ENCODE measurements at places on chromosomes 7 and 10. TPM values are rescaled to one million over a fixed set of nuclear protein-coding genes. Genes with fewer than 3 reads are reported as not detected.

GRCh38 chr10:30821994-30822692 is 192.6 kb upstream of the LYZL2 start:
- H3K27ac ChIP-seq = no peak overlapping the region
- H3K27me3 ChIP-seq = no peaks in the 10 kb centered on the region
- no peak overlapping the region for H3K4me3 ChIP-seq
- H3K36me3 ChIP-seq = no peaks in the 10 kb centered on the region
- no peak for DNase-seq

DNA sequence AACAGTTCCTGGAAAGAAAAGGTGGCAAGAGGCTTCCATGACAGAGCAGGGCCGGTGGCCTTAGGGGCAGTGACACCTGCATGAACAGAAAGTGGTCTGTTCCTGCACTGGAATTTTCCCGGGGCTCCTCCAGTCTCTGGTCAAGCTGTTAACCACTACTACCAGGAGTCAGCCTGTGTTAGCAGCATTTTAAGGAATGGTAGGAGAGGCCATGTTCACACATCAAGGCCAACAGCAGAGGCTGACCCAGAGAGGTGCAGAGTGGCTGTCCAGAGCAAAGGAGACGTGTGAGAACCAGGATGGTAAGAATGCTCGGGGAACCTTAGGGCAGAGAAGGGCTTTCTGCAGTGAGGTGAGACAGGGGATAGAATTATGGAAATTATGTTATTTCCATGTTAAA is 8.5 kb downstream of the H2BK1 start:
- H3K4me1 ChIP-seq = no peaks in the 10 kb centered on the region
- no peaks in the 10 kb centered on the region for H3K36me3 ChIP-seq
- no peak for DNase-seq
- peaks cover 53% of the 10 kb centered on the region for H3K27me3 ChIP-seq

Gene CHST12
- total RNA-seq = 3.5 TPM

Gene ABCB1
- total RNA-seq = 0.77 TPM

DNA sequence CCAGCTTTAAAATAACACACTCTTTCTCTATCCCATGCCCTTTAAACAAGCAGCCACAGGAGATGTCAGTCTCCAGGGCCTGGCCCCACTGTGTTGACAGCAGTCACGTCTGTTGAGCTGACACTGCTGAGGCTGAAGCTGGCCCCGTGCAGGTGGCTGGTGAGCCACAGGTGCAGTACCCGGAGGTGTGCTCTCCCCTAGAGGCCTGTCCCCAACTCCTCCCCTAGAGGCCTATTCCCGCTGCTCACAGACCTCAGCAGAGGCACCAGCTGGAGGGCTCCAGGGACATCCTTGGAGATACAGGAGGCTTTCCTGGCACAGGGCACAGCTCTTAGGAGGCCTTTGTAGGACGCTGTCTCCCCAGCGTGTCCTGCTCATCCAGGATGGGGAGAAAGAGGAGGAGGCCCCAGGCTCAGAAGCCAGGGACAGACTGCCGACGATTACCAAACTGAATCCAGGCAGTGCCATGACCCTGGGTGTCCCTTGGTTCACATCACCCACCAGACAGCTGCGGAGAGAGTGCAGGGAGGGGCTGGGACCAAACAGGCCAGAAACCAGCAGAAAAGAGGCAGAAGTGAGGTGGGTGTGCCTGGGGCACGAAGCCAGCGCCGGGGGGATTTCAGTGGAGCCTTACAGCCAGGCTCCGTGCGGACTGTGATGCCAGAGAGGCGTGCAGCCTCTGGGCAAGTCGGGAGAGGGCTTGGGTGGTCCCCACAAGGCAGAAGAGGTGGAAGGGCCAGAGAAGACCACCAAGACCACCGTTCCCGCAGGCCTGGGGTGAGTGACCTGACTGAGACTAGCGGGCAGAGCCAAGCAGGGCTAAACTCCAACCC is 18.5 kb upstream of the TTYH3 start:
- H3K27ac ChIP-seq = no peak overlapping the region
- no peak overlapping the region for H3K4me3 ChIP-seq
- DNase-seq = no peak
- H3K36me3 ChIP-seq = no peaks in the 10 kb centered on the region

GRCh38 chr7:75616421-75617167 is 122.1 kb downstream of the HIP1 start:
- no peak overlapping the region for H3K27ac ChIP-seq
- H3K36me3 ChIP-seq = no peaks in the 10 kb centered on the region
- no peak overlapping the region for H3K4me3 ChIP-seq
- no peak for DNase-seq
- no peaks in the 10 kb centered on the region for H3K27me3 ChIP-seq

Gene SPDYE18
- total RNA-seq = 0.50 TPM

Gene SUPV3L1
- total RNA-seq = 69.6 TPM

Gene HSPA12A
- 9.5 TPM for total RNA-seq

Gene IGF2BP3
- 4.3 TPM for total RNA-seq

Gene CLRN3
- total RNA-seq = not detected

Gene FBXO24
- 0.33 TPM for total RNA-seq
